Foreskin keratinocyte (primary cell): ENCODE measurements at places on chromosomes 16 and 17.

GRCh38 chr16:23274968-23275367 lies 27.1 kb upstream of the SCNN1B start:
- no peak for DNase-seq

DNA sequence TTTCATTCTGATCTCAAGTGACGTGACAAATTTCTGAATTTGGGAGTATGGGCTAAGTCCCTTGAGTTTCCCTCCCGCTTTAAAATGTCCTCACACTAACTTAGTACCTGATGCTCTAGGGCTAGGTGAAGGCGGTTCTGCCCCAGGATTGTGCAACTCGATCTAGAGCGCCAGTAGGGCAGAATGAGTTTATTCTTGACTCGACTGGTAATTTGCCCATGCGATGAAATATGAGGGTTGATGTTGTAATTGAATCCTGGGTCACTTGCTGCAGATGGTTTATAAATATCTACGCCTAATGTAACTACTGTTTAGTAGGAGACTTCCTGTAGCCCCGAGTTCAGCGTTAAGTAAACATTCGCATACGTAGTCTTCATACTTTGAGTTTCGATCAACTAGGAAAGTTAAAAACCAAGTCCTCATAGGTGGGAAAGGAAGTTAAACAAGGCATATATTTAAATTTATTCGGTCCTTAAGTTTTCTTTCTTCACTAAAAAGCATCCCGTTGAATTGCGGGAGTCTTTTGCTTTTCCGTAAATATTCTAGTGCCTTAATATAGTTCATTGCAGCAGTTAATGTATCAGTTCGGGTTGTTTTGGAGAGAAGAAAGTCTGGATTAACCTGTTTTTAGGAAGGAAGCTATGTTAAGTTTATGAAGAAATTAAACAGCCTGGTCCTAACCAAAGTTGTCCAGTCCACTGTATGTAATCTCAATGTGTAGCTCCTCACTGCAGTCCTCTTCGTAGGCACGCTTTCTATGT lies 1.6 kb downstream of the CTCF start:
- peak; percentile 63 for DNase-seq

DNA sequence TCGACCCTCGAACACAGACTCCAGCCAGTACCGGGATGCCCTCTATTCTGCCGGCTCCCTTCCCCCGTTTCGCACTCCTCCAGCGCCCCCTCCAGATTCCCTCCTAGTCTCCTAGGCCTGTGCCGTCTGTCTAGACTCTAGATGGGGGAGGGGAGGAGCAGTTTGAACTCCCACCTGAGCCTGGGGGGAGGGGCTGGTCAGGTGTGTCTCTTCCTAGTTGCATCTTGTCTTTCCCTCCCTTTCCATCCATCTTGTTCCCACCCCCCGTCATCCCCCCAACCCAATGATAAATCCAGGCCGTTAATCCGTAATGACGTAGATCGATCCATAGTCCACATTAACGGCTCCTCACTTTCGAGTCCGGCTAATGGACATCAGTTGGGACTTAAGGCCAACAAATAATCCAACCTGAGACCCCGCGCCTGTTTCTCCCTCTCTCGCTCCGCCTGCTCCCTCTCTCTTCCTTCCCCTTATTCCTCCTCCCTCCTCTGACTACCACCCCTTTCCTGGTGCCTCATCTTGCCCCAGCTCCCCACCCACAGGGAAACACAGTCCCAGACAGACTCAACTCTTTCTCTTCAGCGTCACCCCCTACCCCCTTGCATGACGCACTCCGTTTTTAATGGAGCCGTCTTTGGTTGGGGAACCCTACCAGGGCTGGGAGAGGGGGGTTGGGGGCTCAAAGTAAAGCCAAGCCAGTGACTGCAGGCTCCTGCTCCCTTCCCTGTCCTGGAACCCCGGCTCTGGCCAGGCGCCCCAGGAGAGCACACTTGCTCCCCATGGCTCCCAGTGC lies 3.4 kb upstream of the HOXB5 start:
- no peak for DNase-seq

GRCh38 chr17:39943702-39944392 lies 16.3 kb downstream of the LRRC3C start:
- no peak for DNase-seq

DNA sequence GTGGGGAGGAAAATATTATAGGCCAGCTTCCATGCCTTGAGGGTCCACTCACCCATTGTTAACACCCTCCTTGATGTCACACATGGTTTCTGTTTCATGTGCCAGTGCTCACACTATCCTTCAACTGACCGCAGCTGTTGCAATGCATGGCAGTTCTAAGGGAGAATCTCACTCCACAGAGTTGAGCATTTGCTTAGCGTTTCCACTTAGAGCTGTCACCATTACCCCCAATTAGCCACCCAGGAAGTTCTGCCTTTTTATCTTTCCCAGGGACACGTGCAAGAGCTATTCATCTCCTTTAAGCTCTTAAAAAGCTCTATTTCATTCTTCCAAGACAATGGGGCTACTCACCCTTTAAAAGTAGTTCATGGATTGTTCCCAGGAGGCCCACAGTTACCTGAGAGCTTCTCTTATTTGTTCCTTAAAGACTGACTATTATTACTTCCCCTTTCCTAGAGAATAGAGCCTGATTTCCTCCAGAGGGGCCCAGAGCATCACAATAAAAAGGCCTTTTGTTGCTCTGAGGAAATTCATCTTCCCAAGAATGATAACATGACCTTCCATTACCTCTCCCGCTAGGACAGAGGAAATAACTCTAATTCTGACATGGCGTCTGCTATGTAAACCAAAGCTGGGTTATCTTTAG lies 126.8 kb downstream of the CACNG3 start:
- DNase-seq, result no peak

- no peak for DNase-seq
Observed at GRCh38 chr17:43562679-43563599, 16.8 kb upstream of the ETV4 start.

DNA sequence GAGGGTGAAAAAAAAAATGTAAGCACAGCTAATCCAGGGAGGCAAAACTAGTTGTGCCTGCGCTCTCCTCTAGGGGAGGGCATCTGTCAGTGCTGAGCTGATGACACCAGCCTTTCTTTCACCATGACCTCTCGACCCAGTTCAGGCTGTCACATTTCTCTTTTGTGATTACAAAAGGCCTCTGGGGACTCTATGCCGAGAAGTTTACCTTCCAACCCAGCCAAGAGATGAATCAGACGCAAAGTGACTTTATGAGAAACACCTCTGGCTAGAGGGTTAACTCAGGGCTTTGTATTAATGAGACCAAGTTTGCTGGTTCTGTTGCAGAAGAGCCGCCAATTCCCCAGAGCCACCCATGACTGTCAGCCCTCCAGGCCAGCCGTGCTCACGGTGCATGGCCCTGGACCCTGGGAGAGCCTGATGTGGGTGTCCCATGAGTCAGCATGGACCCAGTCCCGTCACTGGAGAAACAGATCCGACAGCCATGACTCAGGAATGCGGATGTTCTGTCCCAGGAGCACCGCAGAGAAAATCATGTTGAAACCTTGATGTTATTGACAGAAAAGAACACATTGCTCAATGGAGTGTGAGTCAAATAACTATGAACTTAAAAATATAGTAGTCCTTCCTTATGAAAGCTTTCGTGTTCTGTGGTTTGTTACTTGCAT lies 437.2 kb downstream of the HS3ST3B1 start:
- peak; percentile 98 for DNase-seq

- no peak for DNase-seq
Observed at GRCh38 chr16:14215941-14216340, 144.8 kb downstream of the MRTFB start.
